ENCODE measurements at places on chromosomes 12 and 14.

- DNase-seq: no peak
Observed at GRCh38 chr12:7161811-7162210, 27.7 kb upstream of the PEX5 start.

GRCh38 chr14:61502459-61503093 lies 181.2 kb downstream of the PRKCH start:
- no peak for DNase-seq

DNA sequence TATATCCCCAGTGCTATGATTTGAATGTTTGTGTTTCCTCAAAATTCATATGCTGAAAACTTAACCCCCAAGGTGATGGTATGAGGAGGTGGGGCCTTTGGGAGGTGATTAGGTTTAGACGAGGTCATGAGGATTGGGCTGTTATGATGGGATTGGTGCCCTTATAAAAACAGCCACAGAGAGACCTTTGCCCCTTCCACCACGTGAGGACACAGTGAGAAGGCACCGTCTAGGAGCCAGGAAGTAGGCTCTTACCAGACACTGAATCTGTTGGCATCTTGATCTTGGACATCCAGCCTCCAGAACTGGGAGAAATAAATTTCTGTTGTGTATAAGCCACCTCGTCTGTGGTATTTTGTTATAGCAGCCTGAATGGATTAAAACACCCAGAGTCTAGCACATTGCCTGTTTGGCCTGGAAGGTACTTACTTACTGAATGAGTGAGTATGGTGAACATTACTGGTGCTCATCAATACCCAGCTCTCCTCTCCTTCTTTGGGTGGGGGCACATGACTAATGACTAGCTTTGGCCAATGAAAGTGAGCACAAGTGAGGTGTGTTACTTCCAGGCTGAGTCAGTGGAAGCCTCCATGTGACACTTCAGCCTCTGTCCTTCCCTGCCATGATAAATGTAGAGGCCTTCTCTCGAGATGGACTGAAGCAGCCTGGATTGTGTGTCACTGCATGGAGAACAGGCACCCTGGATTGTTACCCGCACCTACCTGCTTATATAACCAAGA lies 72.4 kb upstream of the CHST11 start:
- DNase-seq: no peak

DNA sequence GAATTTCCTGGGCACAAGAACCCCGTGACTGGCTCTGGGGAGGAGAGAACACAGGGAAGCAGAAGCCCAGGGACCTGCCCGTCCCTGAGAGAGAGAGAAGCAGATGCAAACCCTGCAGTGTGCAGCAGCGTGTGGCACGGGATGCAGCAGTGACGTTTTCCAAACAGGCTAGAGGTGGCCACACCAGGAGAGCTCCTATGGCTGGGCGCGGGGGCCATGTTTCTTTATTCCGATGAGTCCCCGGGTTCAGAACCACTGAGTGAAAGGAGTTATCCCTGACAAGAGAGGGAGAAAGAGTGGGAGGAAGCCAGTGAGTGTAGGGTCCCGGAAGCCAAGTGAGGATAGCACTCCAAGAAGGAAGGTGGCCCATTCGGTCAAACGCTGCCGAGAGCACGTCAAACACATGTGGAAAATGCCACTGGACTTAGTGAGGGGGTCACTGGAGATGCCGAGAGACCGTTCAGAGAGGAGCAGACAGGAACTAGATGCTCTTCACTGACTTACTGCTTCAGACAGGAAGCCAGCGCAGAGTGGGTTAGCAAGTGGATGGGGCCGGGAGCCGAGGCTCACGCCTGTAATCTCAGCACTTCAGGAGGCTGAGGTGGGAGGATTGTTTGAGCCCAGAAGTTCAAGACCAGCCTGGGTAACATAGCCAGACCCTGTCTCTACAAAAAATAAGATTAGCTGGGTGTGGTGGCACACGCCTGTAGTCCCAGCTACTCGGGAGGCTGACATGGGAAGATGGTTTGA lies 123.0 kb downstream of the BCL11B start:
- DNase-seq: no peak

GRCh38 chr12:172732-173161 lies 41.2 kb downstream of the SLC6A12 start:
- DNase-seq: no peak

DNA sequence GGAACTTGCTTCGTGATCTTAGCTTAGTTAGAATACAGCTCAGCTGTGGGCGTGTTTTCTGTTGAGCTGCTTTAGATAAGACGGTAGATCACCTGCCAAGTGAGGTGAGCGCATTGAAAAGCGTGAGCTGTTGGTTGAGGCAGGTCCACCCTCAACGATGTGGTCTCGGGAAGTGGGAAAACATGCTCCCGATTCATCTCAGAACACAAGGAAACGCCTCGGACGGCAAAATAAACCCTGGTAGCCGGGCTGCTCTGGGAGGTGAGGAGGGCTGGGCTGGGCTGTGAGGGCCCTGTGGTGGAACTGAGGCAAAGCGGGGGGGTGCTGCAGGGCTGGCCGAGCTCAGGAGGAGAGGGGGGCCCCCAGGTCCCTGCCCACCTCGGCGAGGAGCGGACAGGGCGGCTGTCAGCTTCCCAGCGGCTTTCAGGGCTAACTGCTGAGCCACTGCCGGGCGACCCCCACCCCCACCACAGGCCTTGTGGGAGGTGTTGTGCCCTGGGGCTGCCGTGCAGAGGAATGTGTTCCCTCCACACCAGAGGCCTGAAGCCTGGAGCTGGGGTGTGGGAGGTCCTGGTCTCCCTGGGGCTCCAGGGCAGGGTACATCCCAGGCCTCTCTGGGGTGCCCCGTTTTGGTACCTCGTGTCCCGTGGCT lies 30.7 kb downstream of the NOC4L start:
- no peak for DNase-seq

DNA sequence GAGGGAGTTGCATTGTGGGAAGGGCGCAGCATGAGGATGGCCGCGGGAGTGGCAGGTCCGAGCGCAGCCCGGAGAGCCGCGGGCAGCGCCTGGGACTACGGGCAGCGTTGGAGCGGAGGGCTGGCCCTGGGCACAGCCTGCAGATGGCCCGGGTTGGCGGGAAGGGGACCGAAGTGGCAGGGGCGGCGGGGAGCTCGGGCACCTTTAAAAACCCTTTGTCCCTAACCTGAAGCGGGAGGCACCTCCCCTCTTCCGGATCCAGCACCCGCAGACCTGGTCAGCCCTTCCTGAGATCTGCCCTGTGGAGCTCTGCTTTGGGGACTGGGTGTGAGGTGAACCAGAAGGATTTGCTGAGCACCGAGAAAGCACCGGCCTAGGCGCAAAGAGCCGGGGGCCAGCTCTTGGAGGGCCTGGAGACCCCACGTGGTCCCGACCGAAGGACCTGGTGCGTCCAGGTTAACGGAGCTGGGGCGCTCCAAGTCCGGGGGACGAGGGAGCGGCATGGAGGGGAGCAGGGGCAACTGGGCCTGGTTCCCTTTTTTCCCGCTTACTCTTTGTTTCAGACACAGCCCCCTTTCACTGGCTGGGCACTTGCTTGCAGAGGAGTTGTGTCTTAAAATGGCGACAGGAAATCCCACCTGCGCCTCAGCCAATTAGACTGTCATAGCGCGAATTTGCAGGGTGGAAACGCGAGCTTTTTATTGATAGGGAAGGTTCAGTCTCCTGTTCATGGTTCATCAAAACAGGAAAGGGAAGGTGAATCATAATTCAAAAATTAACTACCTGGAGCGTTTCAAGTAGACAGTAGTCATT lies 792 bp upstream of the SLC38A1 start:
- DNase-seq: peak; percentile 69

DNA sequence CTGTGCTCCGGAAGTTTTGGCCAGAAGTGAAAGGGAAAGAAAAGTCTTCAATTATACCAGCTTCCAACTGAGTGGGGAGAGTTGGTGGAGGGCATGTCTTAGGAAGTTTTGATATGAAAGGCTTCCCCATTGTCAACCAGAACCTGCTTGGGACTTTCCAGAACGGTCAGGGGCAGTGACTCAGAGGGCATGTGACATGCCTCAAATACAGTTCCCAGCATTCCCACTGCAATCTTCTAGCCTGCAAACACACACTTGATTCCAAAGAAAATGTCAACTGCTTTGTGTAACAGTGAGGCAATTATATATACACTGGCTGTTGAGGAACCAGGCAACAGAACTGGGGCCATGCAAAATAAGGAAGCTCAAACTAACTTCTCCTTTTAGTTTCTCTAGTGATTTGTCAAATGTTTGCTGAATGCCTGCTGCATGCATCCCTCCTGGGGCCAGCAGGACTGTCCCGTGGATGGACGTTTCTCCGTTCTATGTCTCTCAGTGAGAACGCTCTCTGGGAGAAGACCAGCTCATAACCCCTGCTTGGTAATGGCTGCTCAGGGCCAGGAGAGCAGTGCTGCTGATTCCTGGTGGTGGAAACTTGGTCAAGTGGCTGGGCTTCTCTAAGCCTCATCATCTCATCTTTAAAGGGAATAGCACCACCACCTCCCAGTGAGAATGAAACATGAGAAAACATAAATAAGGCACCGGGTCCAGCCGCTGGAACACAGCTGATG lies 18.3 kb downstream of the SLC25A47 start:
- DNase-seq: no peak

- DNase-seq: peak; percentile 93
Observed at GRCh38 chr12:8697476-8698131, at the start of gene RIMKLB. TSS of gene RIMKLB (plus strand) at chr12:8697991. CDS start at chr12:8713867, 15,876 bp downstream.

DNA sequence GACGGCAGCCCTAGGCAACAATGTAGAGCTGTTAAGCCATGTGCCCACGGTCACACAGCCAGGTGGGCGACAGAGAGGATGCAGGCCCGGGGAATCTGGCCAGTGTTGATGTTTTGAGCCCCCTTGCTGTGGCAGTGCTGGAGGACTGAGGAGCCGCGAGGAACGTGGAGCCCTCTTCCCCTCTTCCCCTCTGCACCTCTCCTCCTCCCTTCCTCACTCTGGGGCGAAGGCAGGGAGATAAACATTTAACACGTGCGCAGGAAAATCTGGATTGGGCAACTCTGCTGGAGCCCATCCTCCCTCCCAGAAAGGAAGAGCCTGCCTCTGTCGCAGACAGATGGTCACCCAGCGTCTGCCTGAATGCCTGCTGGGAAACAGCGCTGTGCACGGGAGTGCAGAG lies 376.8 kb downstream of the FUT8 start:
- peak; percentile 46 for DNase-seq

DNA sequence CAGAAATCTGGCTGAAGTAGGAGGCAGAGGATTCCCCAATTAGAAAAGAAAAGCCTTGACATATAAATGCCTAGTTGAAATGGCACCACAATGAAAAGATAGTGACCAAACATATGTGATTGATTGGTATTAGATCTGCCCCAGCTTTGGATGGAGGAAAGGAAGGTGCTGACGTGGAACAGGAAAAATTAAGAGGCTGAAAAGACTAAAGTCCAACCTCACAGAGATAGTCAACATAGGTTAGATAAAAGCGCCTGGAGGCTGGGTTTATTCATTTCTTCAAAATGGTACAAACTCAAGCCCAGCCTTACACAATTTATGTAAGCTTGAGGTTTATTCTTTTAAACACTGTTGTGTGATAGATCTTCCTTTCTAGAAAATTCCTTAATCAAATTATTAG lies 129.6 kb downstream of the RPS29 start:
- DNase-seq: no peak

GRCh38 chr14:51901475-51902024 lies 41.1 kb downstream of the GNG2 start:
- DNase-seq: no peak

DNA sequence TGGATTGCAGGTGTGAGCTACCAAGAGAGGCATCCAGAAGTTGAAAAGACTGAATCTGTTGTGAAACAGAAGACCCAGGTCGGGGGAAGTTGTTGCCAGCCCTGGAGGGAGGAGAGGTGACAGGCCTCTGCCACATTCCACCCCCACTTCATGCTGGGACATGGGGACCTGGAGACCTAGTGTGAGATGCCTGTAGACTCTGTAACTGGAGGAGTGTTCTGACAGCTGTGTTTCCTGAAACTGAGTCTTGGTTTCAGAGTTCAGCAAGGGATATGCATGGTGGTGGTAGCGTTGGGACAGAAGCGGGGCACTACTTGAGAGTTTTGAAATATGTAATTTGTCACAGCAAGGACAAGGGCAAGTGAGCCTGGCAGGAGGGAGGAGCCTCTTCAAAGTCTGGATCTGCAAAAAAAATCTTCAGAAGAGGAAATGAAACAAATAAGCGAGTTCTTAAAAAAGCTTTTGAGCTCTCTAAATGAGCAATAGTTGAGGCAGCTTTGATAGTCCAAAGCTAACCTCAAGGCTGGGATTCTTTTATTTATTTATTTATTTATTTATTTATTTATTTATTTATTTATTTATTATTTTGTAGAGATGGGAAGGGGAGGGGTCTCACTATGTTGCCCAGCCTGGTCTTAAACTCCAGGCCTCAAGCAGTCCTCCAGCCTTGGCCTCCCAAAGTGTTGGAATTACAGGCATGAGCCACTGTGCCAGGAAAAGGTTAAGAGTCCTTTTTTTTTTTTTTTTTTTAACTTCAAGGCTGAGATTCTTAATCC lies 58.9 kb upstream of the EEA1 start:
- no peak for DNase-seq

Data from NCI-H146 (cell line).